Parietal lobe (tissue), 2 donors: ENCODE measurements at places on chromosomes 1 and 21. TPM values are rescaled to one million over a fixed set of nuclear protein-coding genes. Genes with fewer than 3 reads are reported as not detected.

The ERG gene
- total RNA-seq, result 2.5 TPM

The ZNF683 gene
- total RNA-seq, result not detected

The SUSD4 gene
- 21.0 TPM for total RNA-seq

The PTP4A2 gene
- total RNA-seq, result 231 TPM

The CCDC27 gene
- not detected for total RNA-seq

The NECTIN4 gene
- not detected for total RNA-seq

The TGFB2 gene
- 31.3 TPM for total RNA-seq
